ENCODE measurements at places on chromosomes 13 and 19.
A peak's percentile ranks its signal among the peaks of the same experiment; 100 is the strongest.

GRCh38 chr19:9061879-9062278, 25.0 kb upstream of the OR1M1 start:
- no peak for DNase-seq

- no peak for DNase-seq
Observed at GRCh38 chr19:34172661-34173192, 423 bp downstream of the LSM14A start.

GRCh38 chr13:73092829-73093228, 34.0 kb downstream of the KLF5 start:
- DNase-seq = peak; percentile 37

- DNase-seq = no peak
Observed at GRCh38 chr13:48776401-48776800, 122.7 kb downstream of the CYSLTR2 start.

DNA sequence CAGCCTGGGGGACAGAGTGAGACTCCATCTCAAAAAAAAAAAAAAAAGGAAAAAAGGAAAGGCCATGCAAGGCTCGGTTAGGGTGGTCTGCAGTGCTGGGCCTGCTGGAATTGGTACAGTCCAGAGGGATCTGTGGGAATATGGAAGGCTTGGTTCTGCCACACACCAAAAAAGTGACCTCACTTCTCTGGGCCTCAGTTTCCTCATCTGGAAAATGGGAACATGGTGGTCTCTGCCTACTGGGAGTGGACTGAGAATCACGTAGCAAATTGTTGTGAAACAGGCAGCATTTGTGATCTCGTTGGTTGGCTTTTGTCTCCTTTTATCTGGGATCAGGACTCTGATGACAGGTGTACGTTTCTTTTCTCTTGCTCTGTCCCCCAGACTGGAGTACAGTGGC, 7.5 kb downstream of the DNM2 start:
- no peak for DNase-seq

- DNase-seq = no peak
Observed at GRCh38 chr19:48982280-48982679, 10.8 kb downstream of the GYS1 start.

- no peak for DNase-seq
Observed at GRCh38 chr13:92225861-92226260, 827.4 kb downstream of the GPC5 start.

DNA sequence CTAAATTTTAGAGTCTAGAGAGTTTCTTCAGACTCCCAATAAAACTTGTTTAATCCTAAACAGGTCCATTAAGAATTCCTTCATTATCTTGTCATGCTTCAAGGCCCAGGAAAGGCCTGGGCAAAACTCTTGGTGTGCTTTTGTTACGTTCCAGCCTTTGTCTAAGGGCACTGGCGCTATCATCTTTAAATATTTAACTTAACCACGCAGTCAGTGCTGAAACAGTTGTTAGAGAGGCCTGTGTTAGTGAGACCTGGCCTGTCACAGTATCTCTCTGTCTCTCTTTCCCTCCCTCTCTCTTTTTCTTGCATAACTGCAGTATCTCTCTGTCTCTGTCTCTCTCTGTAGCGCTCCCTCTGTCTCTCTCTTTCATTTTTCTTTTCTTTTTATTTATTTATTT, 8.2 kb upstream of the OR1M1 start:
- DNase-seq = no peak

GRCh38 chr13:109383683-109384082, 402.7 kb downstream of the IRS2 start:
- DNase-seq = no peak

DNA sequence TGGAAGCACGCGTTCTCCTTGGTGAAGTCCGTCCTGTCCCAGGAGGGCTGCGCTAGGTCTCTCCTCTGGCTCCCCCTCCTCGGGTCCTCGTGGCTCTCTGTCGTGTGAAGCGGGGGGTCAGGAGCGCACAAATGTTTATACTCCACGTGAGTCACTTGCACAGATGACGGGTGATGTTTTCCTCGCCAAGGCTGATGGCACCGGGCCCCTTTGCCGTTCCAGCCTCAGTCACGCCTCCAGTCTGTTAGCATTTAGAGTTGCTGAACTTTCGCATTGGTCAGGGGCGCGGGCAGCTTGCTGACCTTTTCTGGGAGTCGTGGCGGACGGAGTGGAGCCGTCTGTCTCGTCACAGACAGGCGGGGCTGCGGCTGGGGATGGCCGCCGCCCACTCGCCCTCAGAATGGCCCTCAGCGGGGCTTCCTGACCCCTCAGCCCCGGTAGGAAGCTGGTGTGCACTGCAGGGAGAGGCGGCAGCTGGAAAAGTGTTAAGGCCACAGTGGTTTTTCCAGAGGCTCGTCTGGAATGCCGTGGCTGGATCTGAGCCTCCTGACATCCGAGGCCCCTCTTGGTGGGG, 13.7 kb downstream of the KLHL26 start:
- peak; percentile 53 for DNase-seq

- no peak for DNase-seq
Observed at GRCh38 chr13:85140192-85140591, 659.0 kb downstream of the SLITRK6 start.

DNA sequence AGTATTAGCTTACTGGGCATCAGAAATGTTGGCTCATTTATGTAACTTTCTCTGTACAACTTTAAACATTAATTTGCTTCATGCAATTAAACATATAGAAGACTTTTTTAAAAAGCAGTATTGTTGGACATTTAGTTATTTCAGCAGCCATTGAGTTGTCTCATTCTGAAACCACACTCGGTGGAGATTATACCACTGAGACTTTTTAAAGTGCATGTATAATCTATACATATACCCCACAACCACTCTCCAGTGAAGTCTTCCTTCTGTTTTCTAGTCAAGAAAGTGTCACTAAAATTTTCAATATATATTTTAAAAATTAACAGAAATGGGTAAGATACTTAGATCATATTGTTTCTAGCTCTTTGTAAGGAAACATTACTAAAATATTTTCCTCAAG, 15.5 kb downstream of the SETDB2 start:
- no peak for DNase-seq

DNA sequence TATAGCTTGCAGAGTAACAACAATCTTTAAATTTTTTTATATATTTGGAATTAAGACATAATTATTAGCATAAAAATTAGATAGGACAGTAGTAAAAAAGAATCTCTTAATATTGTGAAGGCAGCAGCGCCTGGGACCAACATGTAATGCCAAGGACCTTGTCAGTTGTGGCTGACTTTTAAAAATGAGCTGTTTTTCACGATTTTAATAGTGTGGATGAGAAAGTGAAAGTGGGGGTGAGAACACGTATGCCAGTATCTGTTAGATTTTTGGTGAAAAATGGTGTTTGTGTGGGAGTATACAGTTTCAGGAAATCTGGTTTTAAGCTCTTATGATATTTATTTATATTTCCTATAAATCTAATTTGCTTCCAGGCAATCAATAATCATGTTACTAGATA, 125.2 kb downstream of the LMO7 start:
- no peak for DNase-seq

DNA sequence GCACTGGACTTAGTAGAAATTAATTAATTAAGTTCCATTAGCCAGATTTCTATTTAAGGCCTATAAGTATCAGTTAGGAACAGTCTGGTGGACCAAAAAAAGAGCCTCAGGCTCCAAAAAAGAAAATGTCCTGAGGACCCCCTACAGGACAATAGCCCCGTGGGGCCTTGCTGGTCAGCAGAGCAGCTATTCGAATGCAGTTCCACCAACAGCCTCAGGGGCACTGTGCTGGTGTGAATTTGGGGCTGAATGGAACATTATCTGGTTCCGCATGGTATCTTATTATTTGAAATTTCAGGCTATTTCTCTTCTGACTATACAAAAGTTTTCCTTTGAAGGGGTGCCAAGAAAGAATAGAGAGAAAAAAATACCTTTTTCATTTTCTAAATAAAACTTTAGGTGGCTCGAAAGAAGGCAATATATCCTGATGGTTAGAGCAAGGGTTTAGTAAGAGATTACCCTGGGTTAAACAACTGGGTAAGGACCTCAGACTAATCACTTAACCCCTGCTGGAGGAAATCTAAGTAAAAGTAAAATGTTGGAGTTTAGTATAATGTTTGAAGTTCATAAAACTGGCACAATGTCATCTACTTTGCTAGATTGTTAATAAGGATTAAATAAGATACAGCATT, 147.2 kb downstream of the MIPEP start:
- no peak for DNase-seq

- no peak for DNase-seq
Observed at GRCh38 chr19:57305056-57305455, 15.2 kb upstream of the ZNF543 start.

GRCh38 chr19:35048911-35049411, 7.4 kb downstream of the HPN start:
- no peak for DNase-seq

DNA sequence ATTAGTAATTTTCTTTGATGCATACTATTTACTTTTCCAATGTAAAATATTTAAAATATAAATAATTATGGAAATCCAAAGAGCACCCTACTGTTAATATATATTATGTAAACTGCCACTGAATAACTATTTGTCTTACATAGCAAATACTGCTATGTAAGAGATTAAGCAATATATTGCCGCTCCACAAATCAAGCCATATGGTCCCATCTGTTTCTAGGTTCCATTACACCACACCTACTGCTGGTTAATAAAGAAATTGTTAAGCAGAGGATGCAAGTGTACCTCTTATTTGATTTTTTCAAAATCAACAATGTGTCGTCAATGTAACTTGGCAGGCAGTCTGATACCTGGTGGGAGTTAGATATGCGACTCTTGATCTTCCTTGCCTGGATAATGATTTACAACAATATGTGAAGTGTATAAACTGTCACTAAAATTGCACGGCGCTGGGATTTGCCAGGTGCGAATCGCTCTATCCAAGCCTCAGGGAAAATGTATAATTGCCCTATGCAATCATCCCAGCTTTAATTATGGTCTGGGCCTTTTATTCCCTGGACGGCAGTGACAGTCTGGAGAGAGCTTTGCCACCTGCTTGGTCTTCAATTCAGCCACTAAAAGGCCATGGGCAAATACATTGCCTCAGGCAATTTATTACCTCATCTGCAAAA, 16.0 kb downstream of the SMAD9 start:
- DNase-seq = peak; percentile 86

DNA sequence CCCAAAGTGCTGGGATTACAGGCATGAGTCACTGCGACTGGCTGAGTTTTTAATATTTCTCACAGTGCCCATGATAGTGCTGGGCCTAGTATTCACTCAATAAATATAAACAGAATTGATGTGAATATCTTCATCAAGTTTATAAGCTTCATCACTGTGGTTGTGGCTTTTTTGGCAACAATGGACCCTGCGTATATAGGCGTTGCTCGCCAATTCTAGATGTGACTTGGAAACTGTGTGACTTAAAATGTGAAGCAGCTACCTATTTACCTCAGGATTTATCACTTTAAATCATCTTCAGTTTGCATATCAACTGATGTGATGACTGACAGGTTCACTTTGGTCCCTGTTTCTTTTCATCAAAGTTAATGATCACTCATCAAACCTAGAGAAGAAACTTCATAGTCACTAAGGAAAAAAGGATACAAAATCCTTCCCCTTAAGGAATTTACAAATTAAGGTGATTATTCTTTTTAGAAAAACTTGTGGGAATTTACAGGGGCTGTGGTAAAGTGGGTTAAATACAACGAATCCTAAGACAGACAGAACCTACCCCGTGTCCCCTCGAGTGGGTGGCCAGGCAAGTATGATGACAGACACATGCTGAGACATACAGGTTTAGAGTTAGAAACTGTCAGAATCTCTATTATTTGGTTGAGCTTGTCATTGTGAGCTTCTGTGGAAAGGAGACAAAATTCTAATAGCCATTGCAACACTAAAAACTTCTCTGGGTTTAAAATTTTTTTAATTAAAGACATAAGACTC, 101.3 kb downstream of the AKAP11 start:
- DNase-seq = no peak

- no peak for DNase-seq
Observed at GRCh38 chr19:29700498-29700897, 14.6 kb downstream of the C19orf12 start.

- no peak for DNase-seq
Observed at GRCh38 chr13:28048768-28049167, 51.6 kb downstream of the FLT3 start.

DNA sequence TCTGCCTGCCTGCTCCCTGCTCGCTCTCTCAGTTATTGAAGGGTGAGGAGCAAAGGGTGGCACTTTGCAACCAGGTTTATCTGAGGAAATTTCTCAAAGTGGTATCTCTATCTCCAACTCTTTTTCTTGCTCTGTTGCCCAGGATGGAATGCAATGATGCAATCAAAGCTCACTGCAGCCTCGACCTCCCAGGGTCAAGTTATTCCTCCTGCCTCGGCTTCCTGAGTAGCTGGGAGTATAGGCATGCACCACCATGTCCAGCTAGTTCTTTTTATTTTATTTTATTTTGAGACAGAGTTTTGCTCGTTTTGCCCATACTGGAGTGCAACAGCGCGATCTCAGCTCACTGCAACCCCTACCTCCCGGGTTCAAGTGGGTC, 4.9 kb downstream of the ACTMAP start:
- DNase-seq = no peak

DNA sequence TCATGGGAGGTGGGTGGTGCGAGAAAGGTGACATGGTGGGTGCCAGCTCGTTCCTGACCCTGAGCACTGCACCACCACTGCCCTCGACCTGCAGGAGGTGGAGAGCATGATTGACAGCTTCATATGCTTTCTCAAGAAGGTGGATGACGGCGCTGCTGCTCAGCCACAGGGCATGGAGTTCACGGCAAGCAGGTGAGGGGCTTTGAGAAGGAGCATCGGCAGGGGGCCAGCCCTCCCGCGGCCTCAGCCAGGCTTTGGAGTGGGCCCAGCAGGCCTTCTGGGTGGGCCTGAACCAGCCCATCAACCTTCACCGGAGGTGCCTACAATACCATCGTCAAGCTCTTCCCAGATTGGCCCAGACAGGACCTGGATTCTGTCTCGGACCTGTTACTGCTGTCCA, 18.9 kb upstream of the ZNF14 start:
- DNase-seq = no peak

GRCh38 chr19:53644061-53644816, 12.4 kb downstream of the DPRX start:
- DNase-seq = no peak

- peak; percentile 98 for DNase-seq
Observed at GRCh38 chr19:7550987-7551761, 15.7 kb downstream of the PNPLA6 start.

DNA sequence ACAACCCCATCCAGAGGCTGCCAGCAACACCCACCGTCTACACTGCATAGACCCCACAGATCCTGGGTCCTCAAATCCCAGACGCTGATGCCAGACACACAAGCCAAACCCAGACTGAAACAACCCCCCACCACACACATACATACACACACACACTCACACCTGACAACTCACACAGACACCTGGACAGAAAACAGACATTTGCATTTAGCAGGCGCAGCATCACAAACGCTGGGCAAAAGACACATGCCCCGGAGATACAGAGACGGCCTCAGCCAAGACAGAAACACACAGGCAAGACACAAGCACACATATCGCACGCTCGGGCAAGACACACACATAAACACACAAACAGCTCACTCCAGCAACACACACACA, 1.3 kb downstream of the BBC3 start:
- peak; percentile 49 for DNase-seq

GRCh38 chr19:51354103-51354741, 12.0 kb downstream of the ETFB start:
- DNase-seq = peak; percentile 90
